B cell (primary cell): ENCODE measurements at places on chromosomes 5 and 9.

DNA sequence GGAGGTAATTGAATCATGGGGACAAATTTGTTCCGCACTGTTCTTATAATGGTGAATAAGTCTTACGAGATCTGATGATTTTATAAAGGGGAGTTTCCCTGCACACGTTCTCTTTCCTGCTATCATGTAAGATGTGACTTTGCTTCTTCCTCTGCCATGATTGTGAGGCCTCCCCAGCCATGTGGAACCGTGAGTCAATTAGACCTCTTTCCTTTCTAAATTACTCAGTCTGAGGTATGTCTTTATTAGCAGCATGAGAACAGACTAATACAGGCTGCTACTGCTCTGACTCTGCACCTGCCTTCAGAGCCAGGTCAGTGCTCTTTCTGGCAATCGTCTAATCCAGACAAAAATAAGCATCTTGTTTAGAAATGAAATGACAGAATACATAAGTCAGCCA is 479.2 kb upstream of the TUSC1 start:
- no peak for DNase-seq

GRCh38 chr9:20349568-20349967 is 272.7 kb downstream of the MLLT3 start:
- DNase-seq: no peak

- DNase-seq: no peak
These were observed 7.7 kb upstream of the CEP72 start for GRCh38 chr5:604391-604831.

DNA sequence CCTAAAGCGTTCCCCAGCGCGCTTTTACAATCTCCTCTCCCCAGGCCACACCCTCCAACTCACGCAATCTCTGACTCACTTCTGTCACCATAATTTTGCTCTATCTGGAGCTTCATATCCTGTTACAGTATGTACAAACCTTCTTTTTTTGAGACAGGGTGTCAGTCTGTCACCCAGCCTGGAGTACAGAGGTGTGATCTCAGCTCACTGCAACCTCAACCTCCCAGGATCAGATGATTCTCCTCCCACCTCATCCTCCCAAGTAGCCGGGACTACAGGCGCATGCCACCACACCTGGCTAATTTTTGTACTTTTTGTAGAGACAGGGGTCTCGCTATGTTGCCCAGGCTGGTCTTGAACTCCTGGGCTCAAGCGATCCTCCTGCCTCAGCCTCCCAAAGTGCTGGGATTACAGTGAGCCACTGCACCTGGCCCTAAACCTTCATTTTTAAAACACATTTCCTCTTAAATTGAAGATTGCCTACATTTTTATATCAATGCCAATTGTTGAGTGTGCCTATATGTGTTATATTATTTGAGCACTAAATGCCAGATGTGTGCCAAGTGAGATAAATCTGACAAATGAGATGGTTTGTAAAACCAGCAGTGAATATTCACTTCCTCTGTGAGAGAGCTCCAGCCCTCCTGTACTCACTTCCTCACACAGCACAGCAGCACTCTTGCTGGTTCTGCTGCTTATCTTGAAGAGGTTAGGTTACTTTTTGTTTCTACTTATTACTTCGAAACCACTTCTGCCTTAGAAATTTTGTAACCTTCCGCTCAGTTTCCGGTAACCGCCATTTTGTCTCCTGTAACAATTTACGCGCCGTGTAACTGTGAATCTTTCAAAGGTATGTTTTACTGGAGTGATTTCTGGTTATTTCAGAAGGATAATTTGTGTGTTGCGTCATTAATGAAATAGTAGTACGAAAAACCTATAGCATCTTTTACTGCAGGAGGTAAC is 57.9 kb downstream of the DOCK8 start:
- peak; percentile 90 for DNase-seq

DNA sequence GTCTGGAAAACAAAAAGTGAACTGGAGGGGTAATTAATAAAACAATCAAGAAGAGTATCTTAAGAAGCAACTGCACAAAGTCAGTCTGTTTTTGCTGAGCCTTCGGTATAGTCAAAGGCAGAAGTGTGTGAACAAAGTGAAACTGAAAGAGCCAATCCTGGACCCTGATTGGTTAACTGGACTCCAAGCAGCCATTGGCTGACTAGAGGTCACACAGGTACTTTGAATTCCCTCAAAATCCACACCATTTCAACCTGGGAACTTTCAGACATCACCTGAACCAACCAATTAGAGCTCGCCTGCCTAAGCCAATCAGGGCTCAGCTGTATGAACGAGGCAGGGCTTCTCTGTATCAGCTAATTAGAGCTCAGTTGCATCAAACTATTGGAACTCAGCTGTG is 286.7 kb downstream of the TLE4 start:
- DNase-seq: peak; percentile 52

- DNase-seq: no peak
These were observed 4.6 kb downstream of the TEX53 start for GRCh38 chr9:114652776-114653555.

GRCh38 chr5:110289512-110289810 is 437.0 kb downstream of the TMEM232 start:
- DNase-seq: no peak

DNA sequence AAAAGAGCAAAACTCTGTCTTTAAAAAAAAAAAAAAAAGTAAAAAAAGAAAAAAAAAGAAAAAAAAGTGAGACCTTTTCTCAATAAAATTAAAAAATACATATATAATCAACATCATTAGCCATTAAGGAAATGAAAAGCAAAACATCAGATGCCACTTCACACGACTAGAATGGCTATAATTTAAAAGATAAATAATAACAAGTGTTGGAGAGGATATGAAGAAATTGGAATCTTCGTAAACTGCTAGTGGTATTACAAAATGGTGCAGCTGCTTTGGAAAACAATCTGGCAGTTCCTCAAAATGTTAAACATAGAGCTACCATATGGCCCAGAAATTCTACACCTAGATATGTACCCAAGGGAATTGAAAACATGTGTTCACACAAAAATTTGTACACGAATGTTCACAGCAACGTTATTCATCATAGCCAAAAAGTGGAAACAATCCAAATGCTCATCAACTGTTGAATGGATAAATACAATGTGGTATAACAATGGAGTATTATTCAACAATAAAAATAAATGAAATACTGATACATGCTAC is 45.3 kb upstream of the SIL1 start:
- DNase-seq: no peak

DNA sequence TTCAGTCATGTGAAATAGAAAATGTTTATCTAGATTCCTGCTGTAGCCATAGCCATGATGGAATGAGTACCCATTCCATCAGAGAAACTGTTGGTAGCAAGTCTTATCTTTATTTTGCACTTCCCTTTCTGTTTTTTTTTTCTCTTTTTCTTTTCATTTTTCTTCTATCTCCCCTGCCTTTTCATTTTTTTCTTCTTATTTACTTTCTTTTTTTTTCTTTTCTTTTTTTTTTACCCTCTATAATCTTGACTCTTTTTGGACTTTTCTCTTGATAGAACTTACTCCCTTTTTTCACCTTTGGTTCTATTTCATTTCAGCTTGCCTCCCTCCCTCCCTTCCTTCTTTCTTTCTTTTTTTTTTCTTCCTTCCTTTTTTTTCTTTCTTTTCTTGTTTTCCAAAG is 15.4 kb downstream of the SLC25A46 start:
- no peak for DNase-seq

- no peak for DNase-seq
These were observed 597.7 kb downstream of the BNC2 start for GRCh38 chr9:16272776-16273175.

GRCh38 chr9:3548648-3549047 is 22.8 kb upstream of the RFX3 start:
- DNase-seq: no peak

DNA sequence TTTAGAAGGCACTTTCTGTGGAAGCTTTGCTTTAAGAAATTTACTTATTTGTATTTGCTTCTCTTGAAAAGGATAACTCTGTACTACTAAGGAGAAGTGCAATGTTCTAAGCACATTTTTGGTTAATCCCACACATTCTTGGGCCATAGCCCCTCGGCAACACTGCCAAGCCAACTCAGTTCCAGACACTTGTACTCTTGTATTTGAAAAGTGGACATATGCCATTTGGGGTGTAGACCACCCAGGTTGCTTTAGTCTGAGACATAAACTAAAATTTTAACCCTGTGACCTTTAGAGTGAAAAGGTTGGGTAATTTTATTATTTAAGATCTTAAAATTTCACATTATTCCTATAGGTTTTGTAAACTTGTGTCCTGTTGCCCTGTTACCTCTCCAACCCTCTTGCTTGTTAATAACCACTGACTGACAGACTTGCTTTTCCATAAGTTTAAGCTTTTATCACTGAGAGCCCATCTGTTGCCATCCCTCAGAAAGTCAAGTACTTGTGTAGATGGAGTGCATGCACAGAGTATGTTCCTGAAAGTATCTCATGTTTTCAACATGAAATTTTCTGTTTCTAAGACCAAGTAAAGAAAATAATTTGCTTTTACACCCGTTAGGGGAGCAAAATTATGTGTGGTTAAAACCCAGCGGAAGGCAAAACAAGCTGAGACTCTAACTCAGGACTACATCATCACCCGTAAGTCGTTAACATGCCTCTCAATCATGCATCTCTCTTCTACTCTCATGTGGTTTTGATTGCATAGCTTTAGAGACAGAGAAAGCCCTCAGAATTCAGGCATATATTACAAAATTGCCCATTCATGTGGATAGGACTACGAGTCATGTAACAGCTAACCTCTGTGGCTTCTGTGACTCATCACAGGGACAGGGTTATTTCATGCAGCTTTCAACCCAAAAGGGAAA is 117.3 kb downstream of the GDNF start:
- DNase-seq: no peak

GRCh38 chr9:116628716-116629115 is 58.4 kb upstream of the TRIM32 start:
- no peak for DNase-seq

DNA sequence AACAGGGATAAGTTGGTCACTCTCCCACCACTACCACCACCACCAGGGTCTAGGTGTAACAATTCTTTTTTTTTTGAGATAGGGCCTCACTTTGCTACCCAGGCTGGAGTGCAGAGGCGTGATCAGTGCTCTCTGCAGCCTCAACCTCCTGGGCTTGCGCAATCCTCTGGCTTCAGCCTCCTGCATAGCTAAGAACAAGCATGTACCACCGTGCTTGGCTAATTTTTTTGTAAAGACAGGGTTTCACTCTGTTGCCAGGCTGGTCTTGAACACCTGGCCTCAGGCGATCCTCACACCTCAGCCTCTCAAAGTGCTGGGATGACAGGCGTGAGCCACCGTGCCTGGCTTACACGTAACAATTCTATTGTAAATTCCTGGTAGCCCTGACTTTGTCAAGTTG is 27.5 kb downstream of the CORO2A start:
- no peak for DNase-seq

GRCh38 chr5:178163772-178164735 is 10.4 kb upstream of the NHP2 start:
- DNase-seq: peak; percentile 94

DNA sequence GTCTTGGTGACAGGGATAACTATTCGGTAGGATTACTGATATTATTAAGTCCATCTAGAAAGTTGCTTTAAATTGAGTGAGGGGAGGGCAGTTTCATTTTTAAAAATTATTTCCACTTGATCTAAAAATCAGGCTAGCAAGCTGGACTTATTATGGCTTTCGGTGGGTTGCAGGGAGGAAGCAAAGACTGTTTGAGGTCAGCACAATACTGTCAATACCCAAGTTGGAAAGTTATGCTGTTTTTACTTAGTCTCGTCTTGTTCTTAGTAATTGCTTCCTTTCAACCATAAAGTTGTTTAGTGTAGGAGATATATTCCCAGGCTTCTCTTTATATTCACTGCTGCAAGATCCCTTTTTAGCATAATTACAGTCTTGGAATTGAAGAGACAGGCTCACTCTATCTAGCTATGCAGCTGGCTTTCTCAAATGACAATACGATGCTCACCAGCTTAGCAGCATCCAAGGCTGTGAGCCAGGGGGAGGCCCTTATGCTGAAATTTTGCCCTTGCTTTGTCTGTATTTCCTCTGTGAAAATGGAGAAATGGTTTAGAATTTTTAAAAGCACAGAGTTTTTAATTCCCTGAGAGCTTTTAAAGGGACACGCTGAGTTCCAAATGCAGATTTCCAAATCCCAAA is 68.2 kb upstream of the APC start:
- no peak for DNase-seq

GRCh38 chr5:160525471-160526261 is 104.0 kb downstream of the PTTG1 start:
- DNase-seq: no peak

DNA sequence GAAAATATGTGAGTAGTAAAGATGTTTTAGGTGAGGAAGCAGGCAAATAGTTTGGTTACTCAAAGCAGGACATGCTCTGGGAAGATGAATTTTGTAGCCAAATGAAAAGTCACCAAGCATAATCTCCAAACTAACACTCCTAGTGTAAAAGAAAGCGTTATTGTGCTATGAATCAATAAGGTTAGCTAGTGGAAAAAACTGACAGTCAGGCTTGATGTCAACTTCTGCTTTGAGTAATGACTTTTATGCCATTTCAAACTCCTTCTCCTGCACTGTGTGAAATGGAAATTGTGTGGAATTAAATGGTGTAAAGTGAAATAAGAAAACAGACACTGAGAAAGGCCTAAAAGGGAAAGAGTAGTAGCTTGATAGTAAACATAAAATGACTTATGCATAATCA is 637.2 kb upstream of the DMAC1 start:
- DNase-seq: no peak

- DNase-seq: no peak
These were observed 43.6 kb downstream of the NR3C1 start for GRCh38 chr5:143359869-143360268.

DNA sequence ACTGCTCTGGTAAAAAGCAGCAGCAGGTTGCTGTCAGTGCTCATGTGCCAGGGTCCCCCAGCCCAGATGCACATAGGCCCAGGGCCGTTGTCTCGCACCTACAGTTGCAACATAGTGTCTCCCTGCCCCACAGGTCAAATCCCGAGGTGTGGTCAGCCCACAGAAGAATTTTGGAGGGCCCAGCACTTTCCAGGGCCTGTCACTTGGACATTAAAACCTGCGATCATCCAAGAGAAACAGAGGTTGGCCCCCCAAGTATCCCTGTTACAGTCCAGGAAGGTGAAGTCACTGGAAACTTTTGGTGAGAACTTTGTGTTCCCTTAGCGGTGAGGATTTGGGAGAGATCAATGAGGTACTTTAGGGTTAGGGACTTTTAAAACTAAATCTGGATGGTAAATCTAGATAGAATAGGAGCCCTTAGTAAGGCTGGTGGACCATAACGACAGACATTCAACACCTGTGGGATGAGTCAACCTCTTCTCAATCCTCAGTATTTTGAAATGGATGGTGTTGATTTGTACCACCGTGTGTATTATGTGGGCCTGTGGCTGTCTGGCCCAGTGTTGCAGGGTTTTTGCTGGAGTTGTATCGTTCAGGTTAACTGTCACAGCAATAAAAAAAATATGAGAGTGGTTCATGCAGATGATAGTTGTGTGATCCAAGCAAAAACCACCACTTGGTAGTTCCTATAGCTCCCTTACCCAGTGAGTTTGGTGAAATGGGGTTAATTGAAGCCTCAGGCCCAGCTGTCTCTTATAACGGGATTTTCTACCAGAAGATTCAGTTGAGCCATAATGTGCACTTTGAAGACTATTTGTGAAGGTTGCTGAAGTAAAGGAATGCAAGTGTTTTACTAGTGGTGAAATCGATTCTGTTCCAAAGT is 19.2 kb downstream of the OR2S2 start:
- DNase-seq: no peak

- DNase-seq: no peak
These were observed 5.7 kb downstream of the RCL1 start for GRCh38 chr9:4798281-4799032.

- DNase-seq: no peak
These were observed 13.7 kb downstream of the CAST start for GRCh38 chr5:96675882-96676281.
